Stimulated activated CD4-positive, alpha-beta T cell treated with anti-CD3 and anti-CD28 coated beads, Interleukin-1b, Interleukin-23, amount 100 ng/mL, for 24 hours (primary cell): ENCODE measurements at places on chromosomes 7 and 10.

DNA sequence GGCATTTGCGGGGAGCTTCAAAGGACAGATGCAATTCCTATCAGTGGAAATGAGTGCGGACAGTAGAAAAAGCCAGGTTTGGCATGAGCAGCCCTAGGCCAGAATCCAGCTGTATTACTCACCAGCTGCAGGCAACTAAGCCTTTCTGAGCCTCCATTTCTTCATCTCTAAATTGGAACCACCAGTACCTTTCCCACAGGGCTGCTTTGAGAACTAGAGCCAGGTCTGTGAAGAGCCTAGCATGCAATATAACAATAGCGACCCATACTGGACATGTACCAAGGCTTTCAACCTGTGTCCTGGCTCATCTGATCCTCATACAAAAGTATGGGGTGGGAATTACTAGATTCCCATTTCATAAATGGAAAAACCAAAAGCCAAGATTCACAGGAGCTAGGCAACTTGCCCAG lies 101.0 kb downstream of the GSAP start:
- no peak for DNase-seq

GRCh38 chr7:55258631-55259030 lies 106.5 kb upstream of the LANCL2 start:
- no peak for DNase-seq

- DNase-seq: no peak
These were observed 3.0 kb downstream of the SMARCD3 start for GRCh38 chr7:151245360-151246101.

- DNase-seq: no peak
These were observed 14.8 kb downstream of the TSPAN12 start for GRCh38 chr7:120843109-120843508.

DNA sequence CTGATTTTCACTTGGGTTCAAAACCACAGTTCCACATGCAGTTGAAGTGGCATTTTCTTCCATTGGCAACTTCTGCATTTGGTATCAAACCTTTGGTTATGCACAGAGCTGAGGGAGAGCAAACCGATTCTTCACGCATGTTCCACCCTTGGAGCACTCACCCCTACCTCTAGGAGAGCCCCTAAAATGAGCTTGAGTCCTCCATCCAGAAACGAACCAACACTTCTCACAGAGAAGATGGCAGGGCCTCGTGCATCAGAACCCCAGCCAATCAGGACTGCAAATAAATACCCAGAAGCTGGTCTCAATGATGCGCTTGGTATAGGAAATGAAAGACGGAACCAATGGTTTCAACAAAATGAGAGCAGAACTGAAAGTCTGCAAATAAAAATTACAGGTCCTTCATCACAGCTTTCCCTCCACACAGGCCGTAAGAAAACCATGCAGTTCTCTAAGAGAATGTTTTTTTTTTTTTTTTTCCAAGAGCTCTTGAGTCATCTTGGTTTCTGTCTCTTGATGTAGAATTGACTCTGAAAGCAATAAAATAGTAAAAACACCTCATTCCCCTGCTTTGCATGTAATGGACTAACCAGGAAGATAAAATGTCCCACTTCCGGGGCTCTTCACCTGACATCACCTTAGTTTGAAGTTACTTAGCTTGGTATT lies 23.9 kb downstream of the KLF6 start:
- no peak for DNase-seq
